ENCODE measurements at places on chromosomes 4 and X. TPM values are rescaled to one million over a fixed set of nuclear protein-coding genes. Genes with fewer than 3 reads are reported as not detected.

GRCh38 chr4:70337886-70338420, 3.2 kb downstream of the CABS1 start:
- no peak for DNase-seq

DNA sequence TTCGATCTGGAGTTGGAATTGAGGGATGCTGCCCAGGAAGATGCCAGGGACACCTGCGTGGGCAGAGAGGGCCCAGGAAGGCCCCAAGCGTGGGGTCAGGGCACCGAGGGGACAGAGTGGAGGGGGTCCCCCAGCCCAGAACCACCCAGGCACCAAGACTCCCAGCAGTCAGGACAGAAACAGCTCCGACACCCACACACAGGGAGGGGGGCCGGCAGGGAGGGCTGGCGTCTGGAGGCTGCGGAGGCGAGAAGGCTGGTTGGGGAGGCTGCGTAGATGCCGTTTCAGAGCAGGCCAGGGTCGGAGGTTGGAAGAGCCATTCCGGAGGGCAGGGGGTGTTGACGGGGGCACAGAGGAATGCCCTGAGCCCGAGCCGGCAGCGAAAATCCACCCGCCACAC, 23.6 kb downstream of the ATP5ME start:
- DNase-seq, result no peak

GRCh38 chrX:40331762-40332161, 234.0 kb upstream of the BCOR start:
- no peak for DNase-seq

The SPANXN3 gene
- total RNA-seq, result not detected

The SHISA3 gene
- not detected for total RNA-seq

DNA sequence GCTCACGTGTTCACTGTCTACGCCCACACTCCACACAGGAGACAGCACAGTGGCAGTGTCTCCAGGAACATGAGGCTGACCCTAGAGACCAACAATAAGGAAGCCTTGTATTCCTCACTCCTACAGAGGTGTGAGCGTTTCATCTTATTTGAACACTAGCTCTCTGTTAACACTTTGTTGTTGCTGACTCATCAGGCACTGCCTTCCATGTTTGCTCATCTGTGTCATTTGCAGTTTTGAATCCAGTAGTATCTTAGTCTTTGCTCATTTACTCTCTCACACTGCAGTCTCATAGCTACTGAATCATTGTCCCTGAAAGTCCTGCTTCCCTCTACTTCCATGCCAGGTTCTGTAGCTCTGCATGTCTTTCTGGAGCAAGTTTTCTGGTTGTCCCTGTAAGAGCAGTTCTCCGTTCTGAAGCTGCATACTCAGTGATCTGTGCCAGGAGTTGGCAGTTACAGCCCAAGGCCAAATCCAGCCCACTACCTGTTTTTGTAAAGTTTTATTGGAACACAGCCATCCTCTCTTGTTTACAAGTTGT, 80.3 kb upstream of the DCLK2 start:
- DNase-seq, result peak; percentile 59

The IGFBP7 gene
- 930 TPM for total RNA-seq

DNA sequence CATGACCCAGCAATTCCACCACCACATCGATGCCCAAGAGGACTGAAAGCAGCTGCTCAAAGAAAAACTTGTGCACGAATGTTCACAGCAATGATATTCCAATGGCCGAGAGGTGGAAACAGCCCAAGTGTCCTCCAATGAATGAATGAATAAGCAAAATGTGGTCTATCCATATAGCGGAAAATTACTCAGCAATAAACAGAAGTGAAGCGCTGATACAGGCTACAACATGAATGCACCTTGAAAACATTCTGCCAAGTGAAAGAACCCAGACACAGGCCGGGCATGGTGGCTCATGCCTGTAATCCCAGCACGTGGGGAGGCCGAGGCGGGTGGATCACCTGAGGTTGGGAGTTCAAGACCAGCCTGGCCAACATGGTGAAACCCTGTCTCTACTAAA, 5.2 kb upstream of the SLC2A9 start:
- DNase-seq, result no peak

- no peak for DNase-seq
These were observed 106.7 kb upstream of the GRXCR1 start for GRCh38 chr4:42785817-42786216.

GRCh38 chr4:7894677-7895181, 44.9 kb downstream of the AFAP1 start:
- no peak for DNase-seq

DNA sequence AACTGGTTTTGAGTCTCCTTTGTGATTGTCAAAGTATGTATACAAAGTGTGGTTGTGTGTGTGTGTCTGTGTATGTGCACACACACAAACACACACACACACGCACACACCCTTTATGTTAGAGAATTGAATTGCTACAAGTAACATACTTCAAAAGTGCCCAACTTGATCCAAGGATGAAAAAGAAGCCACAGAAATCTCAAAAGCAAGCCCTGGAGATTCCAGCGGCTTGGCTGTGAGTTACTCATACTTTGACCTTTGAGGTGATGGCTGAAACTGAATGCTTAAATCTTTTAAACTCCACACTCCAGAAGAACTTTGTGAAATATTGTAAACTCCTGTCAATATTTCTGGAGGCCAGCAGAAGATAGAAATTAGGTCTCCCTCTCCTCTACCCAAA, 168.4 kb upstream of the NRK start:
- peak; percentile 30 for DNase-seq

The VSIG4 gene
- not detected for total RNA-seq

DNA sequence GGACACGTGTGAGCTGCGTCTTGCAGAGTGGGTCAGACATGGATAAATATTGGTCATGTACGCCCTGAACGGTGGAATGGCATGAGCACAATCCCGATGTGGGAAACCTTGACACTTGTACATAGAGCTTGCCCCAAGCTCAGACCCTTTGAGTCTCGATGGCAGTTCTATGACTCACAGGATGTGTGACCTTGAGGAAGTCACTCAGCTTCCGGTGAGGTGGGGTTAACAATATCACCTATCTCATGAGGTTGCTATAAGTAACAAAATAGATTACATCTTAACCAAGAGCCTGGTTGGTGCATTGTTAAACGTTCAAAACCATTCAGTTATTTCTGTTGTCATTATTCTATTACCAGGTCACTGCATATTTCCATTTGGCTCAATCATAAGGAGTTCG, 109.1 kb upstream of the TBL1X start:
- DNase-seq, result no peak

The FDCSP gene
- not detected for total RNA-seq

DNA sequence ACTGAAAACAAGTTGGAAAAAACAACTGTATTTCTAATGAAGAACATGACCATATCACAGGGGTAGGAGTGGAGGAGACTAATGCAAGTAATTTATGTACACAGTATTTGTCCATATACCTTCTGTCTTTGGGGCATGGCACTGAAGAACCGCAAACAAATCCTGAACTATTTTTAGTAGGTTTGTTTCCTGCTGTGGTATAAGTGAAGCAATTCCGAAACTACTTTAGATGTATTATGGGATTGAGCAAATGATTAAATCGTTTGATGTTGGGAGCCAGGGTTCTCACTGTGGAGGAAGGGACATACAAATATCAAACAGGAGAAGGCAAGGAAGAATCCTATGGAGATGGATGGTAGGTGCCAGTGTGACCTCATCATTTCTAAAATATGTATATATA, 18.9 kb upstream of the SH3KBP1 start:
- no peak for DNase-seq

DNA sequence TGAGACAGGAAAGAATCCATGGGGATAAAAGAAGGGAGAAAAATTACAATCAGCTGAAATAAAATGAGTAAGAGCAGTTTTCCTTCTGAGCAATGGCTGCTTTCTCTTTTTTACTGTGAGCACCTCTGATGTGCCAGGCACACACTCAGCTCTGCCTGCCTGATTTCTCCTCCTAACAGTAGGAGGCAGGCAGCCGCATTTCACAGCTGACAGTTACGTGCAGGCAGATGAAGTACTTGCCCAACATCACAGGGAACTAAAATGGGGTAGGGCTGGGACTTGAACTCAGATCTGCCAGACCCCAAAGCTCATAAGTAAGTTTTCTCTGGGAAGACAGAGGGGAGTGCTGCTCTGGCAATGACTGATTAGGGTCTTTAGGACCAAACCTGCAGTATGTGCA, 54.6 kb downstream of the C4orf50 start:
- no peak for DNase-seq

- peak; percentile 100 for DNase-seq
These were observed 7.6 kb upstream of the BST1 start for GRCh38 chr4:15695240-15695699.

The NPY2R gene
- total RNA-seq, result not detected

GRCh38 chr4:2953496-2953895, 9.7 kb downstream of the NOP14 start:
- DNase-seq, result no peak

DNA sequence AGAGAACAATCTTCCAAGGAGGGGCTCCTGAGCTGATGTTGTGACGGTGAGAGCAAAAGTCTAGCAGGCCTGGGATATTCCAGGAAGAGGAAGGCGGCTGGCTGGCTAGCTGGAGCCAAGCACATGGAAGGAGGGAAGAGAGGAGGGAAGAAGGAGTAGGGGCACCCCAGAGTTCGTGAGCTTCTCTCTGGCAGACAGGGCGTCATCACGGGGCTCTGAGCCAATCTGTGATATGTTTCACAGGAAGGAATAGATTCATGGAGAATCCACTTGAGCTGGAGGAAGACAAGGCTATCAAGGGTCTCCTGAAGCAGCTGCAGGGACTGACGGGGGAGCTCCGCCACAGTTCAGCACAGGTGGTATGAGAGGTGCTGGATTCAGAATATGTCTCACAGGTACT, 73.6 kb downstream of the DHRSX start:
- DNase-seq, result no peak

The PNCK gene
- total RNA-seq, result 0.65 TPM

The PAGE4 gene
- total RNA-seq, result not detected

The XPNPEP2 gene
- not detected for total RNA-seq

All from astrocyte (in vitro differentiated cells and primary cell).